ENCODE measurements at places on chromosomes 11 and 22. TPM values are rescaled to one million over a fixed set of nuclear protein-coding genes. Genes with fewer than 3 reads are reported as not detected.

CCDC188 gene
- 0.62 TPM for total RNA-seq

PIH1D2 gene
- total RNA-seq, result 0.76 TPM

SYT13 gene
- total RNA-seq, result 12.1 TPM

DNA sequence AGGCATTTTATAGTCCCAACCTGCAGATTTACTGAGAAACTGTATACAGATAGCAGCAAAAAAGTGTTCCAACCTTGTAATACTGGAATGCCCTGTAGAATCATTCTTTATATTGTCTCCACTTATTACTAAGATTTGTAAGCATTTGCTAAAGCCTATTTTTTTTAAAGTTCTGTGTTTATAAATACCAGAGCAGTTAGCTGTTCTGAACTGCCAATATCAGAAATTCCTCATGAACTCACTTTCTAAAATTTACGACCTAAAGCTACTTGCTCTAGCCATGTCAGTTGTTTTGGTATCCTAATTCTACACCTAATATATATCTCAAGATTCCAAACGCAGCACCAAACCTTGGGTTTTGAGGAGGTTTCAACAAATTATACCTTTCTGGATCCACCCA is 103.2 kb downstream of the C11orf65 start:
- DNase-seq, result no peak

- DNase-seq, result peak; percentile 84
Observed at GRCh38 chr11:64745189-64745520, 1.2 kb upstream of the RASGRP2 start.

GRCh38 chr11:96062134-96062533 is 138.2 kb upstream of the MTMR2 start:
- DNase-seq, result no peak

DNA sequence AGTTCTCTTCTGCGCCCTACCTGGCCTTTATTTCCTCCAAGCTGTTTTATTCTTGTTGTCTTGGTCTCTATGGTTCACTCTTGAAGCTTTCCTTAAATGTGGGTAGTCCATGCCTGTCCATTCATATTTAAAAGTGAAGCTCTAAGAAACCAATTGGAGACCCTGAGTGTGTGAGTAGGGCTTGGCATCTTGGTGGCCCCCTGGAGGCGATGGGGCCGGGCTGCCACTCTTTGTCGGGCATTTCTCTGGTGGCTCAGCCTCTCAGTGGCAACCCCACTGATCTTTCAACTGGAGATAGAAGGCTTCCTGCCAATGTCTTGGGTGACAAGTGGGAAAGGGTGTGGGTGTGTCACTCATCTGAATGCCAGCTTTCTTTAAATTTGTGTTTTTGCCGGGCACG is 9.1 kb downstream of the TRPT1 start:
- DNase-seq, result no peak

TLCD5 gene
- 15.6 TPM for total RNA-seq

DNA sequence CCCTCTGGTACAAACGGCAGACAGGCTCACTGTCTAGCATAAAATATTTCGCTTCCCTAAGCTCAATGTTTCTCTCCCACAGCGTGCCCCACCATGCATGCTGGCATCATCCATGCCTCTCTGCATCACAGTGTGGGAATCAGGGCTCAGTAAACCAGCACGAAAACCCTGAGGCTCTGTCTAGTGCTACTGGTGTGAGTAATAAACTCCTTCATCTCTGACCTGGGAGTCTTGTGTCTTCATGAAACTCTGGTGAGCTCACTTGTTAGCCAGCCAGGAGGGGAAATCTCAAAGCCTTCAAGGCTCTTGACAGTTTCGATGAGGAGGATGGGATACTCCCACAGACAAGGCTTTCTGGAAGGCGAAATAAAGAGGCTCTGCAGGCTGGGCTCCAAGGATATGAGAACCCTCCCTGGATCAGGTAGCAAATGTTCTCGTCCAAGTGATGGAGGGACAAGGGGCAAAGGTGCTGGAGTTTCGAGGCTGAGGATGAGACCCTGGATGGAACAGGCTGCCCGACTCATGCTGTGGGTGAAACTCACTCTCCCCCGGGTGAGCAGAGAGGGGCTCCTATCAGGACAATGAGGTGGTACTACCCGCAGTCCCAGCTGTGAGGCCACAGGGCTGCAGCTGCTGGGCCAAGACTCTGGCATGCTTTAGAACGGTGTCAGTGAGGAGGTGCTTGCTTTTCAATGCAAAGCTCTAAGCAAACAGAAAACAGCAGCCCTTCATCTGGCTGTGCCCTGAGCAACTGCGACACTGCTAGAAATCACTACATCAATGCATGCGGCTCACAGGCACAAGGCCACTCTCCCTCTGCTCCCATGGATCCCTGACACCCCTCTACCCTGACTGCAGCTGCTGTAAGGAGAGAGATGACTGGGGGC is 69.3 kb downstream of the SHANK2 start:
- no peak for DNase-seq
